ENCODE measurements at places on chromosomes 16 and 17. TPM values are rescaled to one million over a fixed set of nuclear protein-coding genes. Genes with fewer than 3 reads are reported as not detected.

GRCh38 chr16:89349947-89350633, 132.6 kb downstream of the ZNF778 start:
- no peak for DNase-seq
- no peaks in the 10 kb centered on the region for H3K27me3 ChIP-seq
- H3K36me3 ChIP-seq = no peaks in the 10 kb centered on the region
- no peak overlapping the region for H3K4me3 ChIP-seq
- H3K27ac ChIP-seq = no peak overlapping the region

- H3K4me3 ChIP-seq = no peak overlapping the region
- no peaks in the 10 kb centered on the region for H3K27me3 ChIP-seq
- no peaks in the 10 kb centered on the region for H3K36me3 ChIP-seq
- no peaks in the 10 kb centered on the region for H3K4me1 ChIP-seq
- H3K27ac ChIP-seq = no peak overlapping the region
These were observed 93.0 kb upstream of the GPR139 start for GRCh38 chr16:20166531-20167235.

DNA sequence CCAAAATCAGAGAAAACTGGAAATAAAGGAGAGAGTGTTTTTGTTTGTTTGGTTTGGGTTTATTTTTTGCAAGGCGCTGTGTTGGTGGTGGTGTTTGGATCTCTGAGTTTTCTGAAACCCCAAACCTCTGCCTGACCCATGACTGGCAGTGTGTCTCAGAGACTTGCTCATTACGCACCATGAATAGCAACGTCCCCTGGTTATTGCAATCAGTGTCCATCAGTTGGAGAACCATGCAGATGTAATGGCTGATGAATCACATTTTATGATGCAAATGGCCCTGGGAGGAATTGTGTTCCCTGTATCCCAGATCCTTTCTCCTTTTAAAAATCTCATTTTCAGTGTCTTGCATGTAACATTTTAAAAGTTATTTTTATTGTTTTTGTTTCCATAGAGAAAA, 362.8 kb downstream of the PMP22 start:
- H3K36me3 ChIP-seq = no peaks in the 10 kb centered on the region
- no peak overlapping the region for H3K27ac ChIP-seq
- H3K4me1 ChIP-seq = no peaks in the 10 kb centered on the region
- no peak overlapping the region for H3K4me3 ChIP-seq
- H3K27me3 ChIP-seq = no peaks in the 10 kb centered on the region

GRCh38 chr17:71727723-71728122, 393.1 kb upstream of the SOX9 start:
- H3K27ac ChIP-seq = no peak overlapping the region
- H3K4me1 ChIP-seq = no peaks in the 10 kb centered on the region
- no peaks in the 10 kb centered on the region for H3K36me3 ChIP-seq
- DNase-seq = no peak
- H3K4me3 ChIP-seq = no peak overlapping the region

GRCh38 chr17:57281887-57282286, 25.6 kb downstream of the MSI2 start:
- no peaks in the 10 kb centered on the region for H3K36me3 ChIP-seq
- no peak overlapping the region for H3K27ac ChIP-seq
- no peaks in the 10 kb centered on the region for H3K27me3 ChIP-seq
- no peak for DNase-seq

The HCRT gene
- not detected for total RNA-seq

The HS3ST2 gene
- total RNA-seq = 9.0 TPM
